Mesothelial cell of epicardium (in vitro differentiated cells): ENCODE measurements at places on chromosomes 1 and 21. TPM values are rescaled to one million over a fixed set of nuclear protein-coding genes. Genes with fewer than 3 reads are reported as not detected.

Gene LCE1C
- not detected in 3 replicates for total RNA-seq

DNA sequence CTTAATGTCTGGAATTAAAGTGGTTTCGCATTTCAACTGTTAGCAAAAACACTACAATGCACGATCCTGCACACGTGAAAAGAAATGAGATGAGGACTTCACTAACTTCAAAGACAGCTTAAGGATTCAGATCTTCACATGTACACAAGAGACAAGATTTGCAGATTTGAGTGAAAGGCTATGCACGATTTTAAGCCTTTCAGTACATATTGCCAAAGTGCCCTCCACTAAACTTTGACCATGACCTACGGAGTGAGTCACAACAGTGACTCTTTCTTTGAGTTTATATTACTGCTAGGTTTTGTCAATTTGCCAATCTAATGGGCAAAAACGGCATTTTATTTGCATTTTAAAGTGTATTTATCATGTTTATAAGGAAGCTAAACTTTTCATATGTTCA is 41.2 kb upstream of the CR1L start:
- no peaks in the 10 kb centered on the region for H3K36me3 ChIP-seq
- H3K27ac ChIP-seq = no peak overlapping the region
- no peak for DNase-seq
- no peaks in the 10 kb centered on the region for H3K4me1 ChIP-seq
- peaks cover 19% of the 10 kb centered on the region for H3K27me3 ChIP-seq

GRCh38 chr1:151540982-151541377 is 871 bp downstream of the TUFT1 start:
- peaks cover 7% of the 10 kb centered on the region for H3K36me3 ChIP-seq
- H3K4me1 ChIP-seq = peaks cover 30% of the 10 kb centered on the region
- no peak for DNase-seq
- peak overlapping the region; percentile 96 for H3K4me3 ChIP-seq

DNA sequence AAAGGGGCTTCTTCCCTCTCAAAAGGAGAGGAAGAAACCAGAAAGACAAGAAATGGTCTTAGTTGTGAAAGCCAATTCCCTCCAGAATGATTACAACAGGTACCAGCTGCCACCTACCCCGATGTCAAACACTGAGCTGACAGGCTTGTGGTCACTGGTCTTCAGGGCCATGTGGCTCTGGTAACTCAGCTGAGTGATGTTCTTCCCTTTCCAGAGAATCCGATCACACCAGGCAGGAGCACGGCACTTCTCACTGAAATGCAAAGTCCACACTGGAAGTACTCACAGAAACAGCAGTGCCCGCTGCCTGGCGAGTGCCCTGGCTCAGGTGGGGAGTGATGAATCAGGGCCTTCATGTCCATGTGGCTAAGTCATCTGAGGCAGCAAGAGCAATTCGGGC is 18.7 kb upstream of the MTF1 start:
- DNase-seq = no peak
- H3K36me3 ChIP-seq = peaks cover 31% of the 10 kb centered on the region
- no peak overlapping the region for H3K27ac ChIP-seq
- no peak overlapping the region for H3K4me3 ChIP-seq
- H3K27me3 ChIP-seq = no peaks in the 10 kb centered on the region

Gene PRR9
- total RNA-seq = not detected in 3 replicates

Gene CELA2A
- total RNA-seq = not detected in 3 replicates

GRCh38 chr1:235865565-235866204 is 1.0 kb downstream of the LYST start:
- H3K4me1 ChIP-seq = peaks cover 16% of the 10 kb centered on the region
- DNase-seq = no peak
- peak overlapping the region; percentile 89 for H3K27ac ChIP-seq
- peak overlapping the region; percentile 94 for H3K4me3 ChIP-seq

Gene PNRC2
- 134 to 150 TPM (median 149 TPM) in 3 replicates for total RNA-seq

GRCh38 chr1:19353596-19353995 is 41.5 kb downstream of the SLC66A1 start:
- H3K4me3 ChIP-seq = no peak overlapping the region
- peaks cover 36% of the 10 kb centered on the region for H3K36me3 ChIP-seq
- H3K27ac ChIP-seq = no peak overlapping the region
- DNase-seq = no peak
- H3K4me1 ChIP-seq = peaks cover 3% of the 10 kb centered on the region

Gene CD48
- 0.31 to 0.57 TPM (median 0.56 TPM) in 3 replicates for total RNA-seq

DNA sequence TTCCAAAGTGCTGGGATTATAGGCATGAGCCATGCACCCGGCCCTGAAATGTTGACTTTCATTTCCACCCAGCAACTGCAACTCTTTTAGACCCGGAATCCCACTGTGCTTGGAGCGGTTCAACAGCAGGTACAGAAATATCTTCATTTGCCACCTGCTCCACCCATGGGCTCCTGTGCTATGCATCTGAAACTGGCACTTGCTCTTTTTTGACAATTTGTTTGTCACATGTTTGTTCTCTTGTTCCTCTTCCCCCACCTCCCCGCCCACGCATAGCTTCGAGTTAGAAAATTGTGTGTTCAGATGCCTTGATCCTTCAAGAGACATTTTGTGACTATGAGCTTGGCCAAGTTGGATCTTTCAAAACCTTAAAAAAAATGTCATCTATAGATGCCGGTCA is 2.4 kb upstream of the IFNLR1 start:
- no peak for DNase-seq
- no peaks in the 10 kb centered on the region for H3K36me3 ChIP-seq
- H3K4me1 ChIP-seq = peaks cover 17% of the 10 kb centered on the region
- no peak overlapping the region for H3K27ac ChIP-seq
- no peak overlapping the region for H3K4me3 ChIP-seq

- peak overlapping the region; percentile 50 for H3K27ac ChIP-seq
- no peaks in the 10 kb centered on the region for H3K27me3 ChIP-seq
- no peak overlapping the region for H3K4me3 ChIP-seq
- DNase-seq = no peak
- H3K36me3 ChIP-seq = no peaks in the 10 kb centered on the region
Measured at GRCh38 chr1:205284420-205285144, 37.0 kb downstream of the NUAK2 start.

Gene AMPD1
- total RNA-seq = not detected in 3 replicates

Gene PADI2
- 0.49 to 0.62 TPM (median 0.52 TPM) in 3 replicates for total RNA-seq

Gene PRAMEF27
- total RNA-seq = not detected in 3 replicates

GRCh38 chr1:225780630-225781029 is 3.0 kb downstream of the SRP9 start:
- H3K27me3 ChIP-seq = no peaks in the 10 kb centered on the region
- H3K4me3 ChIP-seq = peak overlapping the region; percentile 20
- peak overlapping the region; percentile 79 for H3K27ac ChIP-seq
- H3K36me3 ChIP-seq = peaks cover 6% of the 10 kb centered on the region
- H3K4me1 ChIP-seq = peaks cover 31% of the 10 kb centered on the region

DNA sequence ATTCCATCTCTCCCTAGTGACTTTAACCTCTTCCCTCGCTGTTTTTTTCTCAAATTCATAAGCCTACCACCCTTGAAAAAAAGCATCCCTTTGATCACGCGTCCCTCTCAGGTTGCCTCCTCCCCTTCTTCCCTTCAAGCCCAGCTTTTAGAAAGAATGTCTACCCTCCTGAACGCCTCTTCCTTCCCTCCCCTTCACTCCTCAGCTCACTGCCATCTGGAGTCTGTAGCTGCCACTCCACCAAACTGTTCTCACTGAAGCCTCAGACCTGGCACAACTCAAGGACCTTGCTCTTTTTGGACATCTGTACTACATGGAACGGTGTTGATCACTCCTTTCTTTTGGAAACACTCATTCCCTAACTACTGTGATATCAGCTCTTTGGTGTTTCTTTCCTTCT is 80.6 kb downstream of the SLC25A24 start:
- no peaks in the 10 kb centered on the region for H3K36me3 ChIP-seq
- H3K4me3 ChIP-seq = no peak overlapping the region
- H3K4me1 ChIP-seq = peaks cover 25% of the 10 kb centered on the region
- H3K27ac ChIP-seq = peak overlapping the region; percentile 33

GRCh38 chr1:206117151-206117948 is at the start of gene AVPR1B:
AVPR1B (minus strand) TSS chr1:206117388; CDS start chr1:206116890, 498 bp downstream.
- peak within 1 kb of the TSS; percentile 67 for H3K4me3 ChIP-seq
- H3K27me3 ChIP-seq = peaks cover 52% of the 10 kb centered on the region
- H3K4me1 ChIP-seq = peaks cover 12% of the 10 kb centered on the region
- H3K36me3 ChIP-seq = peaks cover 3% of the 10 kb centered on the region
- no peak within 1 kb of the TSS for H3K27ac ChIP-seq
- peak; percentile 59 for DNase-seq

Gene FOXD2
- total RNA-seq = 0.60 to 0.98 TPM (median 0.77 TPM) in 3 replicates

DNA sequence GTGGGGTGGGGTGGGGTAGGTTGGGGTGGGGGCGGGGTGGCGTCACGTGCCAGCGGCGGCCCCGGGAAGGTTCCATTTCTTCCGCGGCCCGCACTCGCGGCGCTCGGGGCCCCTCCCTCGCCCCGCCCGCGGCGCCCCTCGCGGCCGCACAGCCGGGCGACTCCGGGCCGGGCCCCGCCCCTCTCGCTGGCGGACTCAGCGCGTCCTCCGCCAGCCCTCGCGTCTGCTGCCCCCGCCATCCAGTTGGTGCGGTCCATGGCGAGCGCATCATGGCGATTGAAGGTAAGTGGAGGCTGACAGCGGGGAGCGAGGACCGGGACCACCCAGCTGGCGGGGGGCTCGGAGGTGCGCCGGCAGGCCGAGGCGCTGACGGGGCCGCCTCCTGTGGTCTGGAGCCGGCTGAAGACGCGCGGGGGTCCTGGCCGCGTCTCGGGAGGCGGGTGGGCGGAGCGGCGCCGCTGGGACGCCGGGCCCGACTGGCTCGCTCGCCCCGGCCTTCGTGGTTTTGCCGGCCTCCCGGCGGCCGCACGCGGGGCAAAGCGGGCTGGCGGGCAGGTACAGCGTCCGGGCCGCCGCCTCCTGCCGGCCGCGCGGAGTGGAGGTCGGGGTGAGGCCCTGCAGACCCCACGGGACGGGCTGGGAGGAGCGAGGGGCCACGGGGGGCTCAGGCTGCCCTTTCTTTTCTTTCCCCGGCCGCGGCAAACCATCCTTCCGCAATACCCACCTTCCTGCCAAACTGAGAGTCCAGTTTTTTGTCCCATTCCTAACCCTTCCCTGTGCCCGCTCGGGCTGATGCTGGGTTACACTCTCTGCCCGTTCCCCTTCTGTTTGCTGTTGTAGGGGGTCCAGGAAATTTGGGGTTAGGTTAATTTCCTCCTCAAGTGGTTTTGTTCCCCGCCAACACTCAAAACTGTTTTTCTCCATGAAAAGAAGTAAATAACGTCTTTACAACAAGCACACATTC is at the start of gene SYT14:
Gene SYT14 (plus strand): TSS at position 222 of the 964 bp plus-strand sequence. CDS start 48 bp downstream, at position 270.
- H3K4me1 ChIP-seq = peaks cover 8% of the 10 kb centered on the region
- no peaks in the 10 kb centered on the region for H3K36me3 ChIP-seq
- peaks cover 79% of the 10 kb centered on the region for H3K27me3 ChIP-seq
- no peak within 1 kb of the TSS for H3K27ac ChIP-seq
- H3K4me3 ChIP-seq = peak within 1 kb of the TSS; percentile 68

GRCh38 chr1:212485913-212486618 is 53.3 kb downstream of the NENF start:
- peak overlapping the region; percentile 77 for H3K27ac ChIP-seq
- H3K4me1 ChIP-seq = peaks cover 16% of the 10 kb centered on the region
- no peak for DNase-seq

Gene NUP210L
- total RNA-seq = 0.04 to 0.07 TPM (median 0.07 TPM) in 3 replicates

DNA sequence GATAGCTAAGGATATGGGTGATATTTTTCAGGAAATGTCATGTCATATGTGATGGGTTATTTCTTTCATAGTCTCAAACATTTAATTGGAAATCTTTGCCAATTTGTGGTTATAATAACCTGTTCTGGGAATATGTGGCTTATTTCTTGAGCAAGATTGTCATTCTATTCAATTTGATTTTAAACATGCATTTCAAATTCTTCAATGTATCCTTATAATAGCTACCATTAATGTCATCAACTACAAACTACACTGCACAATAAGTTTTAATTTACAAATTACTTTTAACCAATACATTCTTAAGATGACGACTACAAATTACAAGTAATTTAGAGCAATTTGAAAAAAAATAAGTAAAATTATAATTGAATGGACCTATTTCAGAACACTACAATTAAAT is 164.9 kb downstream of the BRINP3 start:
- H3K27ac ChIP-seq = no peak overlapping the region
- H3K4me1 ChIP-seq = peaks cover 14% of the 10 kb centered on the region
- no peak overlapping the region for H3K4me3 ChIP-seq
- DNase-seq = no peak
- H3K27me3 ChIP-seq = no peaks in the 10 kb centered on the region
- no peaks in the 10 kb centered on the region for H3K36me3 ChIP-seq

- no peak for DNase-seq
- H3K4me3 ChIP-seq = no peak overlapping the region
- peaks cover 8% of the 10 kb centered on the region for H3K36me3 ChIP-seq
- no peaks in the 10 kb centered on the region for H3K27me3 ChIP-seq
Measured at GRCh38 chr21:37063433-37063832, 9.4 kb downstream of the PIGP start.

Gene NCAM2
- 31.3 to 34.0 TPM (median 33.8 TPM) in 3 replicates for total RNA-seq

DNA sequence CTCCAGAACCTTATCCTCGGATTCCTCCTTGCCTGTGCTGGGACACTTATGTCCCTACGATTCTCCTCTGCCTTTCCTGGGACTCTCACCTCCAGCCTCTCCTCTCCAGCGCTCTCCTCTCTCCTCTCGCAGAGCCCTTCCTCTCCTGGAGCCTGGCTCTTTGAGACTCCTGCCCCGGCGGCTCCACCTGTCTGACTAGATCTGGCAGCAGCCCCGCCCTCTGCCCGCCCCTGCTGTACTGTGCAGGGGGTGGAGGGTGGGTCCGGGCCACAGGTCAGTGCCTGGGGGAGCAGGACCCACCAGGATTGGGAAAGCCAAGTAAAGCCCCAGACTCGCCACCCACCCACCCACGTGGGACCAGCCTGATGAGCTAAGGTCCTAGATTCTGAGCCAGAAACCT is 1.6 kb downstream of the ELOVL1 start:
- H3K27ac ChIP-seq = peak overlapping the region; percentile 82
- peak overlapping the region; percentile 76 for H3K4me3 ChIP-seq
- no peak for DNase-seq
- peaks cover 21% of the 10 kb centered on the region for H3K36me3 ChIP-seq
- H3K27me3 ChIP-seq = no peaks in the 10 kb centered on the region

- no peak overlapping the region for H3K27ac ChIP-seq
- DNase-seq = no peak
- H3K4me1 ChIP-seq = peaks cover 9% of the 10 kb centered on the region
Measured at GRCh38 chr21:18387994-18388393, 15.6 kb downstream of the TMPRSS15 start.

DNA sequence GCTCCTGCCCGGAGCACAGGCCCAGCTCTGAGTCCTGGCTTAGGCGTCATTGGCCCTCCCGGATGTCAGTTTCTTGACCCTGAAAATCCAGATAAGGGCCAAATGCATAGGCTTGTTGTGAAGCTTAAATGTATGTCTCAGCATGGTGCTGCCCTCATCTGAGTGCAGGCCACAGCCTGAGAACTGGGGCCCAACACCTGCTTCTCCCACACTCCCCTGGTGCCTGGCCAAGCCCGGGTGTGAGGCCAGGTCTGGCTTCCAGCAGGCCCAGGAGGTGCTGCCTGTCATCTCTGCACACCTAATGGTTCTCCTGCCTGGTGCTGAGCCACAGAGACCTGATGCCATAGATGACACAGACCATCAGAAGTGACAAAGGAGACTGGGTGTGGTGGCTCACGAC is 14.0 kb downstream of the MX2 start:
- H3K27me3 ChIP-seq = peaks cover 2% of the 10 kb centered on the region
- no peak overlapping the region for H3K27ac ChIP-seq
- DNase-seq = no peak

GRCh38 chr1:231707407-231707806 is 80.8 kb downstream of the DISC1 start:
- H3K27ac ChIP-seq = no peak overlapping the region
- no peaks in the 10 kb centered on the region for H3K27me3 ChIP-seq
- DNase-seq = no peak
- H3K4me1 ChIP-seq = peaks cover 13% of the 10 kb centered on the region
- H3K36me3 ChIP-seq = peaks cover 1% of the 10 kb centered on the region
